ENCODE measurements at places on chromosomes 12 and 14.

DNA sequence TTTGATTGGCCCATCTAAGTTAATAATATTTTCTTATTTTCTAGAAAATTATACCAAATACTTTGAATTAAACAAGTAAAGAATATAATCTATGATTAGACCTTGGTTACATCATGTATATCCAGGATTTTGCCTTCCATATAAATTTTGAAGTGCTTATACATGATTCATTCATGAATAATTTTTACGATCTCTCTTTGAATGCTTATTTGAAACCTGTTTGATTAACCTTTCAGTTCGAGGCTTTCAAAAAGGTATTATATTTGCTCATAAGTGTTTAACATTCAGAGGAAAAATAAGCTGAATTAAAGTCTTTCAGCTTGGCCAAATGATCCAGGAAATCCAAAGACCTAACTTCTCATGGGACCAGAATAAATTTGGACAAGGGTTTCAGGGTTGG lies 495.2 kb upstream of the GARIN6 start:
- no peak for DNase-seq

- DNase-seq = no peak
Measured at GRCh38 chr14:52279408-52279807, 11.9 kb downstream of the PTGDR start.

DNA sequence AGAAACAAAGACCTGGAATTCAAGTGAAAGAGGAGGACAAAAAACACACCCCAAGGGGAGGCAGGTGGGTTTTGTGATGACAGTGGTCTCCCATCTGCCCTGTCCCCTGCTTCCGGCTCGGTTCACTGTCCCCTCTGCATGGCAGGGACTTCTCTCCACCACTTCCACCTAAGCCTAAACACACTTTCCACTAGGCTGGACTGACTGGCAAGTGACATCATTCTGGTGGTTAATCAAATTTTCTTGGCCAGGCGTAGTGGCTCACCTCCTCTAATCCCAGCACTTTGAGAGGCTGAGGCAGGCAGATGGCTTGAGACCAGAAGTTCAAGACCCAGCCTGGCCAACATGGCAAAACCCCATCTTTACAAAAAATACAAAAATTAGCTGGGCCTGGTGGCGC lies 11.9 kb downstream of the PLEKHG6 start:
- no peak for DNase-seq

GRCh38 chr12:113071135-113072112 lies 14.9 kb downstream of the DTX1 start:
- DNase-seq = peak; percentile 27

DNA sequence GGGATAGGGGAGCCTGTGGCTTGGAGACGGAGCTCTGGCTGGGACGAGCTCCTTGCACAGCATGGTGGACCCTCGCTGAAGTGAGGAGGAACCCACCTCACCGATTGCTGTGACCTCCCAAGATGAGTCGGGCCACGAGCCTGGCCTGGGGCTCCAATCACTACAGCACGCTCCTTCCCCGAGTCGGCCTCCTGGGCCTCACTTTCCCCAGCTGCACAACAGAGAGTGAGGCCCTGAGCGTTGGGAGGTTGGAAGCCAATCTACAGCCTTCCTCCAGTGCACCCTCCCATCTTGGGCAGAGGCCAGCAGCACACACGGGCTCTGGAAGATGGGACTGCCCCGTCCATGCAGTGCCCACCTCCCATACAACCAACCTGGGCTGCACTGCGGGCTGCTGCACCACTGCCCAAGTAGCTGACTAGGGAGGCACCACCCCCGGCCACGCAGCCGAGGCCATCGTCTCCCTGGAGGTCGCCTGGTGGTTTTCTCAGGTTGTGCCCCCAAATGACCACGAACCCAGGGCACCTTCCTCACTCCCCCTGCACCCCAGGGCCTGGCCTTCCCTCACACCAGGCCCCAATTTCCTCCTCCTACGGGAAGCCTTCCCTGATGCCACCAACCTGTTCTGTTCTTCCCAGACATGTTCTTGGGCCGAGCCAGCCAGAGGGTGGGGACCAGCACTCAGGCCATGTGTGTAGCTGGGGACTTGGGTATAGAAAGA lies 152.3 kb upstream of the C14orf180 start:
- no peak for DNase-seq

- no peak for DNase-seq
Measured at GRCh38 chr12:102593134-102593533, 112.8 kb upstream of the IGF1 start.

GRCh38 chr12:13233830-13234641 lies 37.5 kb downstream of the EMP1 start:
- no peak for DNase-seq

DNA sequence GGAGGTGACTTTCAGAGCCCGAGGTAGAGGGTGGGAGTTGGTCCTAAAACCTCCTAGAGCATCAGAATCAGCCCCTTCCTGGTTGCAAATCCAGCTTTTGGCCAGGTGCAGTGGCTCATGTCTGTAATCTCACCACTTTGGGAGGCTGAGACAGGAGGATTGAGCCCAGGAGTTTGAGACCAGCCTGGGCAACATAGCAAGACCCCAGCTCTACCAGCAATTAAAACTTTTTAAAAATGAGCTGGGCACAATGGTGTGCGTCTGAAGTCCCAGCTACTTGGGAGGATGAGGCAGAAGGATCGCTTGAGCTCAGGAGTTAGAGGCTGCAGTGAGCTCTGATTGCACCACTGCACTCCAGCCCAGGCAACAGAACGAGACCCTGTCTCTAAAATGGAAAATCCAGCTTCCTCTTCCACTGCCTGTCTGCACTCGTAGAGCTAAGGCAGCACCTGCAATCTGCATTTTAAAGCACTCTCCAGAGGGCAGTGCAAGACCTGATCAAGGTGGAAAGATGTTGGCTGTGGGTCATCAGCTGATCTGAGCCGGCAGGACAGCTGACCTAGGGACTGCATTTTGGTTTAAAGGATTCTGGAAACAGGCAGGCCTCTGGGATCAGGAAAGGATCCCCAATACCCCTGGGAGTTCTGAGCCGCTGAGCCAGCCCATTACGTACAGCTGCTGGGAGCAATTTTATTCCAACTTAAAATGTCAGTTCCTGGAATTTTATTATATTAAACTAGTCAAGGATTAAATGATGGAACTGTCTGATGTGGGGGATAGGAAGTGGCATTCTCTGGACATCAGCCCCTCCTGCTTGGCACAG lies 1.8 kb upstream of the TESC start:
- DNase-seq = peak; percentile 56

- DNase-seq = no peak
Measured at GRCh38 chr12:28770322-28770721, 378.8 kb upstream of the FAR2 start.

DNA sequence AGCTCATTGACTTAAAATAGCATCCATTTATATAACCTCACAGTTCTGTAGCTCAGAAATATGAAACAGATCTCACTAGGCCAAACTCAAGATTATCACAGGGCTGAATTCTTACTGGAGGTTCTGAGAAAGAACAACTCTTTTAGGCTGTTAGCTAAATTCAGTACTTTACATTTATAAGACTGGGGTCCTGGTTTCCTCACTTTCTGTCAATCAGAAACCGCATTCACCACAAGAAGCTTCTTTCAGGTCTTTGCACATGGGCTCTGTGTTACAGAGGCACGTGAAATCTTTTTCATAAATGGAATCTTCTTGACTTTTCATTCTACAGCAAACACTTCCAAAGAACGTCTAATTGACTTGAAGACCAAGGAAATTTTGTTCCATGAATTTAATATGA lies 876.3 kb upstream of the FOXG1 start:
- no peak for DNase-seq

GRCh38 chr12:92123780-92124688 lies 21.6 kb downstream of the BTG1 start:
- DNase-seq = no peak

GRCh38 chr12:9049520-9050133 lies 60.3 kb downstream of the KLRG1 start:
- no peak for DNase-seq

- no peak for DNase-seq
Measured at GRCh38 chr14:83842547-83842946, 1687.4 kb upstream of the FLRT2 start.

- no peak for DNase-seq
Measured at GRCh38 chr14:90060965-90061684, 669 bp upstream of the KCNK13 start.

Measured in DMS79 (cell line).